EL (cell line): ENCODE measurements at places on chromosomes 13 and 19.

- DNase-seq = no peak
These were observed 45.1 kb upstream of the SPRY2 start for GRCh38 chr13:80386002-80386401.

DNA sequence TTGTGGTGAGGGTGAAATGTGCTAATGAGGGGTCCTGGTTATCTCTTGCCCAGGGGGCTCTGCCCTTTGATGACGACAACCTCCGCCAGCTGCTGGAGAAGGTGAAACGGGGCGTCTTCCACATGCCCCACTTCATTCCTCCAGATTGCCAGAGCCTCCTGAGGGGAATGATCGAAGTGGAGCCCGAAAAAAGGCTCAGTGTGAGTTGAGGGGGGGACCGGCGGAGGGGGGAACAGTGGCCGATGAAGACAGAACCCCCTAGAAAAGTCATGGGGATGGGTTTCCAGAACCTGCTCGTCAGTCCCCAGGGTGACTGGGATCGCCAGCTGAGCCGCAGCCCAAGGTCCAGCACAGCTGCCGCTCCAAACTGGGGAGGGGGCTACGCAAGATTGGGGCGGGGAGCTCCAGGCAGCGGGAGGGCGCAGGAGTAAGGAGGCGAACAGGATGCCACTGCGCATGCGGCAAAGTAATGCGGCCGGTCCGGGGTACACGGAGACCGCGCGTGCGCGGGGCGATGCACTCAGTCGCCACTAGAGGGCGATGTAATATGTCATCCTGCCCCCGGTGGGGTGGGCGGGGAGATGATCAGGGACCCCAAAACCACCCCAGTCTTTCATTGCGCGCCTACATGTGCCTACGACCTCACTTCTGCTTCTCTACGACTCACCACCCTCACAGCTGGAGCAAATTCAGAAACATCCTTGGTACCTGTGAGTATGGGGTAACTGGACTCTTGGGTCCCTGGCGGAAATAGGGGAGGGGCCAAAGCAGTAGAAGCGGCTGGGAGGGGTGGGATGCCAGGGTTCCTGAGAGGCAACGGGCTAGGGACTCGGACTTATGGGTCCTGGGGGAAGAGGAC is 17.9 kb downstream of the BRSK1 start:
- DNase-seq = peak; percentile 77

GRCh38 chr19:47146920-47147319 is 16.3 kb downstream of the SAE1 start:
- DNase-seq = no peak

- DNase-seq = peak; percentile 81
These were observed 49.4 kb downstream of the SACS start for GRCh38 chr13:23384111-23384510.

GRCh38 chr13:42283574-42283973 is 11.6 kb downstream of the AKAP11 start:
- DNase-seq = no peak

DNA sequence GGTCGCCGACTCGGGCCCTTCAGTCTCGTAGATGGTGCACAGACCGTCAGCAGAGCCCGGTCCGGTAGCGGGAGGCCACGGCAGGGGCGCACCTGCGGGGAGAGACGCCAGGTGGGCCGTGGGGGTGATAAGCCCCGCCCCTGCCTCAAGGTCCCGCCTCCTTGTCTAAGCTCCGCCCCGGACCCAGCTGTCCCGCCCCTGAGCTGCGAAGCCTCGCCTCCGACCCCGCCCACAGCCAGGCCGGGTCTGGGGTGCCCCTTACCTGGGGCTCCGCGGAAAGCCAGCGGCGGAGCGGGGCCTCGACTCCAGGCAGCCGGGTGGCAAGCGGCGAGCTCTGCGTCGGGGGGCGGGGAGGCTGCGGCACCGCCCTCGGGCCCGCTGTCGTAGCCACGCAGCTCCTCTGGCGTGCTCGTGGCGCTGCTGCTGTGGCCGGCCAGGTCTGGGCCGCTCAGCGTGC is 4.7 kb downstream of the PRR36 start:
- peak; percentile 55 for DNase-seq

DNA sequence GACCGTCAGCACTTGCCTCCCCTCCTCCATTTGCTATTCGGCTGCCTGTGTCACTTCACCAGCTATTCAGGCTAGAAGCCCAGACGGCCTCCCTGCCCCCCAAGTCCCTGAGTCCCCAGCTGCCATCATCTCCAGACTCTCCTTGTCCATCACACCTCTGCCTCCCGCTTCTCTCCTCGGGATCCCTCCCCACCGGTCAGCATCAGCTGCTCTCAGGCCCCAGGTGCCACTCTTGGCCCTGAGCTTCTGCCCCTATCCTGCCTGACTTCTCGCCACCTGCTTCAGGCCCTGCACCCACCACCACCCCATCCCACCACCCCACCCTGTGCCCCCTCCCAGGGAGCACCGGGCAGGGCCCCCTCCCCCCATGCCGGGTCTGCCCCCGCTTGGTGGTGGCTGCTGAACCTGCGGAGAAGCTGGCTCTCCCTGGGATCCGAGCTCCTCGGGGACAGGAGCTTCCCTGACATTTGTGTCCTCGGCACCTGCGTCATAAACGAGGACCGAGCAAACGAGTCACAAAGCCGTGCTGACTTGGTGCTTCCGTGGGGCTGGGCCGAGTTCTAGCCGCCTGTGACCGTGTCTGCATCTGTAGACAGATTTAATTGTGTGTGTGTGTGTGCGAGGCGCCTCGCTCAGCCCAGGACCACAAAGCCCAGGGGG is 70.3 kb upstream of the MCF2L start:
- DNase-seq = no peak

DNA sequence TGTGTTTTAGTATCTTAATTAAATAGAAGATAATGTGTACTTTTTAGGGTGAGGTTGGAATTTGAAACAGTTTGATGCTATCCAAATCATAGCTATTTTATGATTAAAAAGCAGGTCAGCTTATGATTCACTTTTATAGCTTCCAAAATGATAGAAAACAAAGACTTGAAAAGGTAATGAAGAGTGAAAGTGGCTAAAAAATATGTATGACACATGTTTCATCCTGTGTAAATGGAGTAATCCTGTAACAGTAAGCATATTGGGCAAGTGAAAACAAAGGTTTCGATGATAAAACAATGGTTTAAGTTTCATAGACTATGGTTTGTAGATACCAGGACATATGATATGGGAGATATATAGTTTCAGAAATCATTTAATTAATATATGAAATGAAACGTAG is 456.2 kb downstream of the PCDH20 start:
- no peak for DNase-seq

DNA sequence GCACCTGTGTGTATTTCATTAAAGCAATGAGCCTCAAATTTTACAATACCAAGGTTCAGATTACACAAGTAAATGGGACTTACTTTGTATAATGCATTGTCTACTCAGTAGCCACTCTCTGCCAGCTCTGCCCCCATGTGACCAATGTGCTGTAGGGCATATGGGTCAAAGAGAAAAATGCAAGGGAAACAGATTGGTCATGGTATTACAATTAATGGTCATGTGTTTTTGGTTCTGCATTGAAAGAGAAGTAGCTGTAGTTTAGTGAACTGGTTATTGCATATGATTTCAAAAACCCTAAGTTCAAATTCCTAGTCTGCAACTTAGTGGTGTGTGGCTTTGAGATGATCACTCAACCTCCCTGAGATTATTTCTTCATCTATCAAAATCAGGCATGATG is 545.4 kb downstream of the SUCLA2 start:
- peak; percentile 37 for DNase-seq

DNA sequence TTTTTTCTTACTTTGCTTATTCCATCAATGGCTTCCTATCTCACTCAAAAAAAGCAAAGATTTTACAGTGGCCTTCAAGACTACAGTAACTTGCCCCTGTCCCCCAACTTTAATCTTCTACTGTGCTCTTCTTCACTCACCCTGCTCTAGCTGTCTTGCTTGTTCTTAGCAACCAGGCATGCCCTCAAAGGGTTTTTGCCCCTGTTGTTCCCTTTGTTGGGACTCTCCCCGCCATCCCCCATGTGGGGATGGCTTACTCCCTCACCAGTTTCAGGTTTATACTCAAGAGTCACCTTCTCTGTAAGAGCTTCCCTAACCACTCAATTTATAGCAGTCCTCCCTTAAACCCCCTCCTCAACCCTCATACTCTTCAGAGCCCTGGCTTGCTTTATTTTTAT is 5.4 kb downstream of the MTMR6 start:
- no peak for DNase-seq

- no peak for DNase-seq
These were observed 46.4 kb downstream of the DLEU7 start for GRCh38 chr13:50797091-50797490.

- no peak for DNase-seq
These were observed 7.7 kb downstream of the RB1 start for GRCh38 chr13:48311223-48311622.

DNA sequence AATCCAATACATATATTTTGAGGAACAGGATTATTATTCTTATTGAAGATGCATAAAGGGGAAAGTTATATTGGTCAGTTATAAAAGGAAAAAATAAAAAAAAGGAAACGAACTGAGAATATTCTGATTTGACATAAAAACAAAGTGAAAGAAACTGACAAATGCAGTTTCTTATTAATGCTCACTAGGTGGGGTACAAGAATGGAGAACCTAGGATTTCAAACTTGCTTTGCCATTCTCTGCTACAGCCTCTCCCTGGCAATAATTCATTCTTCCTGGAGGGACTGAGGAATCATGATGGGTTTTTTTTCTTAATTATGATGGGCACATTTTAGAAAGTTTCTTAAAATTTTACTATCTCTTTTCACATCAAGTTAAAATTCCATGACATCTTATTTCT is 154.9 kb downstream of the PCDH9 start:
- peak; percentile 3 for DNase-seq

GRCh38 chr19:48806518-48806817 is 4.4 kb downstream of the BCAT2 start:
- peak; percentile 57 for DNase-seq

GRCh38 chr13:41299316-41300094 is 11.6 kb upstream of the NAA16 start:
- DNase-seq = no peak

- DNase-seq = peak; percentile 68
These were observed 98.4 kb downstream of the STK24 start for GRCh38 chr13:98478189-98479129.

DNA sequence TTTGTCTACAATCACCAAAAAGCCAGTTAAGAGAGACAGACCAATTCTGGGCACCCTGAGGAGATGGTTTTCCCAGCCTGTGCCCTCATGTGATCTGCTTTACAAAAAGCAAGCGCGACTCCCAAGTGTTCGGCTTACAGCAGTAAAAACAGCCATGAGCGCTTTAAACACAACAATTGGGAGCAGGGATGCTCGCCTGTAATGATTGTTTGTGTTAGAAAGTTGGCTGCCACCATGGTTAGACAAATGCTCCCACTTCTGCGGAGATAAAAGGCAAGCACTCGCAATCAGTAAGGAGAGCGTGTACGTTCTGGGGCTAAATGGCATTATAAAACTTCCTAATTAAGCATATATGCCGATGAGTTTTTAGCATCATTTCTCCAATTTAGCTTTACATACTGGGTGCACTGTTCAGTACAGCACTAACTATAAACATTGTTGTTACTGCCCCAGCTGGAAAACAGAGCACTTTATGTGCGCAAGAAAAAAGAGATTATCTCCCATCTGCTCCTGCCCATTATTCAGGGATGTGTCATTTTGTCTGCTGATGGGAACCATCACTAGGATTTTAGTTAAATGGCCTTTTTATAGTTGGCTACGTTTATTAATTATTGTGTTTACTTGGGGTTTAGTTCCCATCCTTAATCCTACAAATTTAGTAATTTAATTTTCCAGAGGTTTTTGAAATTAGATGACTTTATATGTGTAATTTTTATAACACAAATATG is 309.3 kb upstream of the MAB21L1 start:
- no peak for DNase-seq

DNA sequence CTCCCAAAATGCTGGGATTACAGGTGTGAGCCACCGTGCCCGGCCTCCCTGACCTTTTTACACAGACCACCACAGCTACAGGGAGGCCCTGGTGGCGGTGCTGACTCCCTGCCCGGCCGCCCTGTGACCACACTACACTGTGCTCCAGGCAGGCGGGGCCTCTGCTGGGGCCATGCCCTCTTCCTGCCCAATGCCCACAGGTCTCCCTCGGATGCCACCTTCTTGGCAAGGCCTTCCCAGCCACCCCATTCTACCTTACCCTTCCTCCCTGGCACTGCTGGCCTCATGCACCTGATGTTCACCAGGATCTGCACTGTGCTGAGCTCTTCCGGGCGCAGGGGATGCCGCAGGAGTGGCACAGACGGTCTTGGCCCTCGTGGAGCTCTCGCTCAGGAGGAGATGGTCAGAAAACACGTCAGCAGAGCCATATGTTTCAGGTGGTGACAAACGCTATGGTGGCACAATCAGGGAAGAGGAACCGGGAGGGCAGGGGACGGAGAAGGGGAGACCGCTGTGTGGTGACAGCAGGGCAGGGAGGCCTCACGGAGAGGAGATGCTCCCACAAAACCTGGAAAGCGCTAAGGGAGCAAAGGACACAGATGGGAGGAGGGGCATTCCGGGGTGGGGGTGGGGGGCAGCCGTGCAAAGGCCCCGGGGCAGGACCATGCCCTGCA is 4.1 kb downstream of the PIP5K1C start:
- DNase-seq = no peak
